AG20443 (cell line): ENCODE measurements at places on chromosomes 13 and 19.
A peak's percentile ranks its signal among the peaks of the same experiment; 100 is the strongest.

- peak; percentile 72 for DNase-seq
Observed at GRCh38 chr13:23608701-23609413, 38.6 kb downstream of the TNFRSF19 start.

- no peak for DNase-seq
Observed at GRCh38 chr19:13493516-13494310, 12.6 kb downstream of the CACNA1A start.

GRCh38 chr13:91311491-91311890 is 36.0 kb upstream of the MIR17HG start:
- DNase-seq, result no peak

- peak; percentile 79 for DNase-seq
Observed at GRCh38 chr19:4567584-4568071, 8.1 kb upstream of the SEMA6B start.

DNA sequence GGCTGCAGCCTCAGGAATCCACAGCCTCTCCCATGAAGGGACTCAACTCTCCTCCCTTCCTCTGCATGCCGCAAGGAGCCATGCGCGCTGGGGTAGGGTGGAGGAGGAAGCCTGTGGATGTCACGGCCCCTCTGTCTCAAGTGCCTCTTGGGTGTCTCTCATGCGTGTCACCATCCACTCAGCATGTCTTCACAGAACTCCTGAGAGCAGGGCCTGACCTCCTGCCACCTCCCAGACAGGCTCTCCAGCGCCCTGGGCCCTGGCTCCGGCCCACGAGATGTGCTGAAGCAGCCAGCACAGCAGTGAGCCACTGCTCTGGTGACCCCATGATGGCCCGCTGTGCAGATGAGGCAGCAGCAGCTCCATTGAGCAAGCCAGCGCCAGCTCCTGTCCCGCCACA is 25.9 kb upstream of the SPACA7 start:
- DNase-seq, result no peak

DNA sequence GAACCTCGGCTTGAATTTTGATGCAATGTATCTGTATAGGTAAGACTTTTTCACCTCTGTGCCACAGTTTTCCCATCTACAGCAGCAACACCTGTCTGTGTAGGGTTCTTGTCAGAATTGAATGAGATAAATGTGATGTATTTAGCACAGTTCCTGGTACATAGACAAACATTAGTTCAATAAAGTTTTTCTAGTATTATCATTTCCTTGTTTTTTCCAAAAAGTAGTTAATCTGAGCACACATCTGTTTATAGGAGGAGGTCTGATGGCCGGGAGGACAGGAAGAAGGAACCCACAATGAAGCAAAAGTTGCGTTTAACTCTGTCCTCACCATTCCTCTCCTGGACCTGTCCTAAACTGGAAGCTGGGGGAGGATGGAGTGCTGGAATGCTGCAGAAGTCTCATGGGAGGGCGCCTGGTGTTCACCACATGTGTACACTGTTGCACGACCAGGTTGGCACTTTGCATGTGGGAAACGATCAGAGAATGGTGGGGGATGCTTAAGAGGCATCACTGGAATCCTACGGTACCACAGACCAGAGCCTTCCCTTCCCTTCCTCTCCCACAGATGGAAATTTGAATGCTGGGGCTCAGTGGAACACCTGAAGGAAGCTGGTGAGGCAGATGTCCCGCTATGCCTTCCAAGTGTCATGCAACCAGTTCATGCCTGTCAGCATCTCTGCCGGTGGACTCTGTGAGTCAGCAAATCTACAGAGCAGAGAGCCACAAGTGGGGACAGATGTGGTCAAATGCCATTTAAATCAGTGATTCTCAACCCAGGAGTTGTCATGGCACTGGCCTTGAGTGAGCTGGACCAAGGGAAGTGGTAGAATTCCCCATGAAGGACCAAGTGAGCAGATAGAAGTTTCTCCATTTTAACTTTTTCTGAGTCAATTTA is 315.6 kb downstream of the DLEU7 start:
- DNase-seq, result no peak

- DNase-seq, result no peak
Observed at GRCh38 chr19:10478476-10478875, 24.7 kb downstream of the KEAP1 start.

DNA sequence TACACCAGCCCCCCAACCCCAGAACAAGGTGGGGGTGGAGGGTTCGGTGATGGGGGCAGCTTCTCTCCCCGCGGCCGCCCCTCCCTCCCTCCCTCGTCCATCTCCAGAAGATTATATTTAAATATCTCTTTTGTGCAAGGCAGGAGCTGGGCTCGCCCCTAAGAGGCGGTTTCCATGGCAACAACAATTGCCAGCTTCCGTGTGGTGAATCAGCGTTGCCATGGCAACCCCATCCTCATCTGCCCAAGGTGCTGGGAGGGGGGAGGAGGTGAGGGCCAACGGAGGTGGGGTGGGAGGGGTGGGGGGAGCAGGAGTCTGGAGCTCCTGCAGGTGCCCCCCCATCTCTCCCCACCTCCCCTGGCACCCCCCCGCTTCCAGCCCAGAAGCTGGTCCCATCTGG is 46.4 kb downstream of the CELF5 start:
- DNase-seq, result no peak

GRCh38 chr13:111577208-111577828 is 256.9 kb downstream of the TEX29 start:
- DNase-seq, result no peak

GRCh38 chr19:6099033-6099432 is 11.3 kb downstream of the RFX2 start:
- DNase-seq, result no peak

DNA sequence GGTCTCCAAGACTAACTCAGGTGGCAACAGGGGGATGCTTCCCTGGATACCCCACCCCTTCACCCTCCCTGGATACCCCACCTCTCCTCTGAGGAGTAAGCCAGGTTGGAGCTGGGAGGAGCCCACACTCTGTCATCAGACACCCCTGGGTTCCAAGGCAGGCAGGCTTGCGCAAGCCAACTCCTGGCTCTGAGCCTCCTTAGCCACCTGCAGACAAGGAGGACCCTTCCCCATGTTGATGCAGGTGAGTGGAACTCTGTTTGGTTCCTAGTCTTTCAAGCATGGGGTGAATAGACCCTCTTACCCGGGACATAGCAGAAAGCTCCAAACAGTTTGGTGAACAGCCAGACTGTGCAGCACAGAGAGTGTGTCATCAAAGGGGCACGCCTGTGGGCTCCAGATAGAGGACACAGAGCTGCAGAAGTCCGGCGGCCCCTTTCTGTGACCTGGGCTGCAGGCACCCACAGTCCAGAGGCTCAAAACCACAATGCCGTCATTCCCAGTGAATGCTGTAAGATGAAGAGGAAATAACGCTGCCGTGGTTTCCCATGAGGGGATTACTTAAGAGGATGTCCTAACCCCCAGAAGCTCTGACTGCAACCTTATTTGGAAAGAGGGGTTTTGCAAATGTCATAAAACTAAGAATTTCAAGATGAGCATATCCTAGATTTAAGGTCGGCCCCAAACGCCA is 12.1 kb upstream of the HAS1 start:
- DNase-seq, result peak; percentile 82

GRCh38 chr19:7681340-7682174 is 924 bp downstream of the TRAPPC5 start:
- DNase-seq, result peak; percentile 90

- DNase-seq, result no peak
Observed at GRCh38 chr13:78650717-78651083, 8.3 kb downstream of the OBI1 start.

GRCh38 chr19:45608948-45609347 is 6.9 kb upstream of the GPR4 start:
- DNase-seq, result no peak

GRCh38 chr19:3284759-3285646 is 60.5 kb downstream of the CELF5 start:
- DNase-seq, result peak; percentile 64

GRCh38 chr13:81089371-81090157 is 748.6 kb upstream of the SPRY2 start:
- no peak for DNase-seq

DNA sequence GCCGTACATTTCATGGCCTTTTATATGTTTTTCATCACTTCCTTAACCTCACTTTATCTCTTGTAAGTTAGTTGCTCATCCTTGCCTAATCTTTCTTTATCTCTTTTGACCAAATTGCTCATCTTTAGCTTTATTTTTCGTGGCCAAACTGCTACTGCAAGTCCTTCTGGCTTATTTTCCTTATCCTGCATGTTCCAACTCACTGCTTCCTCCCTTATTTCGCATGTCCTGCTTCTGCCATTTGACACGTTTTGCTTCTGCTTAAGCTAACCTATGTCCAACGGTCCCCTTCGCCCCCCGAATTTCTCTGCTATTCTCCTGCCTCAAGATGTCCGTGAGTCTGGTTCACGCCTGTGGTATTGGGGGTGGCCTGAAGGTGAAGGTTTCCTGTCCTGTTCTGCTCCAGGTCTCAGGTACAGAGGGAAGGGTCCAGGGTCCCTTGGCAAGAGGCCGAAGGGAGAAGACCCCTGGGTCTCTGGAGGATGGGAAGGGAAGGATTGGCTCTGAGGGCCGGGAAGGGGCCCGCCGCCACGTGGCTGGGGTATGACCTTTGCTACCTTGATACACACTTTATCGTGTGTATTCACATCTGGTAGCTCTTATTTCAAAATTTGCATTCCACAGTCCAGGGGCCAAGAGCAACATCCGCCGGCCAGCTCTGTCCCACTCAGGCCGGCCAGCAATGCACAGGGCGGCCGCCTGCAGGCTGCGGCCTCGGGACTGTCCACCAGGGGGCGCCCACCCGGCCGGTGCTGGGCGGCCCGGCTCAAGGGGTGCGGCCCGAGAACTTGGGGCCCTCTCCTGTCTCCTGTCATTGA is 2.9 kb upstream of the C19orf85 start:
- DNase-seq, result peak; percentile 92

- DNase-seq, result no peak
Observed at GRCh38 chr19:38742296-38742695, 2.0 kb downstream of the CAPN12 start.

DNA sequence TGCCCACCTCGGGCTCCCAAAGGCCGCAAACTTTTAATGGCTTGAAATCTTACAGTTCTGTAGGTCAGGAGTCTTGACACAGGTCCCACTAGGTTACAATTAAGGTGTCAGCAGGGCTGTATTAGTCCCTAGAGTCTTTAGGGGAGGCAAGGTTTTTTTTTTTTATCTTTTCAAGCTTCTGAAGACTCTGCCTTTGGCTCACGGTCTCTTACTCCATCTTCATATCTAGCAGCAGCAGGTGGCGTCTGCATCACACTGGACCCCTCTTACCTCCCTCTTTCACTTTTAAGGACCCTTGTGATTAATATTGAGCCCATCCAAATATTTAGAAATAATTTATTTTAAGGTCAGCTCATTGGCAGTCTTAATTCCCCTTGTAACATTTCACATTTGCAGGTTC is 11.6 kb downstream of the MIR17HG start:
- DNase-seq, result no peak

- DNase-seq, result no peak
Observed at GRCh38 chr13:93744033-93744432, 517.4 kb downstream of the GPC6 start.

DNA sequence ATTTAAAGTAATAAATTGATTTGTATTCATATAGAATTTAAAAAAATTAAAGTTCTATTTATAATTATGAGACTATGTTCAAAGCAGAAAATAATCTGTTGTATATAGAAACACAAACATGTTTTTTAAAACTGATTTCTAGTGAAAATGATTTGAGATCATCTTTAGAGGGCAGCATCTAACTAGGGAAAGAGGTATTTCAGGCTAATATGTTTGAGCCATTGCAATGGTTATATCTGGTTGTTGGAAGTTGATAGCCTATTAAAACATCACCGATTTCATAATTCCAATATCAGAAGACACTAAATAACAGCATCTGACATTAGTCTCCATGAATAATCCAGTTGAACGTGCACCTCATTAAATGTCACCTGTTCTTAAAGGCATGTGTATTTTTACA is 79.8 kb upstream of the SLITRK6 start:
- no peak for DNase-seq

- peak; percentile 41 for DNase-seq
Observed at GRCh38 chr13:99980824-99981734, 505 bp upstream of the ZIC2 start.

DNA sequence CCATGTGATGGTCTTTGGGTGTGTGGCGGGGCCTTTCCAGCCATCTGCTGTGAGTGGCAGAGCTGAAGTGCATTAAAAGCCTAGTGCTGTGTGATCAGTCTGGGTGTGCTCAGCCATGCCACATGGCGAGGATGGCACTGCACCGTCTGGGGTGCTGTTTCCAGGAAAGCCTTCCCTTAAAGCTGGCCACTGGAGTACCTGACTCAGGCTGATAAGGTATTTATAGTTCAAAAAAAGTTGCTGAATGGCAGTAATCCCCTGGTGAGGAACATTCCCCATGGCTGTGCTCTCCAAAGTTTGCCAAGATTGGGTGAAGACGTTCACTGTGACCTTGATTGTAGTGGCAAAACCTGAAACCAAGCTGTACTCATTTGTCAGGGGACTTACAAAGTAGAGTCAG is 6.0 kb downstream of the GPI start:
- no peak for DNase-seq

- DNase-seq, result no peak
Observed at GRCh38 chr13:61954092-61954491, 538.4 kb upstream of the PCDH20 start.

GRCh38 chr19:57668635-57669034 is at the start of gene ZSCAN4:
ZSCAN4 (plus strand) TSS chr19:57668935; CDS start chr19:57676146, 7,211 bp downstream.
- DNase-seq, result no peak

DNA sequence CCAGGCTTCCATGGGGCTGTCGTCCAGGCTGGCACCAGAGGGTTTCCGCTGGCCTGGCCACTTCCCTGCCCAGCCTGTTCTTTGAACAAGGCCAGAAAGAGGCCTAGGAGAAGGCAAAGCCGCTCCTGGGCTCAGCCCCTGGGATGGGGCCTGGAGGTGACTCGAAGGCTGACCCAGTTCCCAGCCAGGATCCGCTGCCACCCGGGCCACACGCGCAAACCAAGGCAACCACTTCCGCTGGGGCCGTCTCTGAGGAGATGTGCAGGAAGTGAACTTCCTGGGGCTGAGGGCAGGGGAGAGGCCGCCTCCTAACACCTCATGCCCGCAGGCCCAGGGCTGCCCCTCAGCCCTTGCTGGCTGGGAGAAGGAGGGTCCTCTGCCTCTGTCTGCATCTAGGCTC is 15.2 kb downstream of the PLEKHF1 start:
- DNase-seq, result no peak

GRCh38 chr13:57640607-57641006 is 9.1 kb downstream of the PCDH17 start:
- DNase-seq, result no peak

DNA sequence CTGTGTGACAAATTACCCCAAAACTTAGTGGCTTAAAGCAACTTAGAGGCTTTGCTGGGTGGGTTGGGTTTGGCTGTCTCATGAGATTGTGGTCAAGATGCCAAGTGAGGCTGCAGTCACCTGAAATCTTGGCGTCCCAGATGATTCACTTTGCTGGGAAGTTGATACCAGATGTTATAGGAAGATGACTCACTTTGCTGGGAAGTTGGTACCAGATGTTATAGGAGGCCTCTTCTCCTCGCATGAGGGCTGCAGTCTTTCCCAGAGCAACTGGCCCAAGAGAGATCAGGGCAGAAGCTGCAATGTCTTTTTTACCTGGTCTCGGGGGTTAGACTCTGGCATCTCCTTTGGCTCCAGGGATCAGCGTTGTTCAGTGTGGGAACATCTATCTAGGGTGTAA is 16.8 kb downstream of the TEX29 start:
- DNase-seq, result peak; percentile 89
